ENCODE measurements at places on chromosomes 4 and X.

- no peak for DNase-seq
Observed at GRCh38 chrX:545452-545885, 85.1 kb upstream of the SHOX start.

- DNase-seq = no peak
Observed at GRCh38 chr4:100367451-100367850, 150.4 kb downstream of the EMCN start.

- DNase-seq = no peak
Observed at GRCh38 chr4:47711183-47711582, 126.7 kb downstream of the CORIN start.

DNA sequence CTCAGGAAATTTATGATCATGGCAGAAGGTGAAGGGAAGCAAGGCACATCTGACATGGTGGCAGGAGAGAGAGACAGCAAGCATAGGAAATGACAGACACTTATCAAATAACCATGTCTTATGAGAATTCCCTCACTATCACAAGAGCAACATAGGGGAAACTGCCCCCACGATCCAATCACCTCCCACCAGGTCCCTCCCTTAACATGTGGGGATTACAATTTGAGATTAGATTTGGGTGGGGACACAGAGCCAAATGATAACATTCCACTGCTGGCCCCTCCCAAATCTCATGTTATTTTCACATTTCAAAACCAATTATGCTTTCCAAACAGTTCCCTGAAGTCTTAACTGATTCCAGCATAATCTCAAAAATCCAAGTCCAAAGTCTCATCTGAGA, 8.2 kb upstream of the TMA16 start:
- no peak for DNase-seq

DNA sequence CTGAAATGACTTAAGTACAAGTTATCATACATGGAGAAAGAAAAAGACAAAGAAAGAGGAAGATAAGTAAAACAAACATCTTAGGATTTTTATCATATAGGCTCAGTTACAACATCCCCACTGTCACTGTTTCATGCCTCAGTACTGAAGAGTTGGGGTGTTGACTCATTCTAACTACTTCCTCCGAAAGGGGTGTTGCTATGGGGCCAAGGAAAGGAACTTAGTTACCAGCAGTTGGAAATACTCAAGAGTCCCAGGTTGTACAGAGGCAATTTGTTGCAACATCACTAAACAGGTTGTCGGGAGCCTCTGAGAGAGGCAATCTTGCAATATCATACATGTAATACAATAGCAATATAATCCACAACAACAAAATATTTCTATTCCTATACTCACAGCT, 1264.7 kb downstream of the PCDH7 start:
- no peak for DNase-seq

DNA sequence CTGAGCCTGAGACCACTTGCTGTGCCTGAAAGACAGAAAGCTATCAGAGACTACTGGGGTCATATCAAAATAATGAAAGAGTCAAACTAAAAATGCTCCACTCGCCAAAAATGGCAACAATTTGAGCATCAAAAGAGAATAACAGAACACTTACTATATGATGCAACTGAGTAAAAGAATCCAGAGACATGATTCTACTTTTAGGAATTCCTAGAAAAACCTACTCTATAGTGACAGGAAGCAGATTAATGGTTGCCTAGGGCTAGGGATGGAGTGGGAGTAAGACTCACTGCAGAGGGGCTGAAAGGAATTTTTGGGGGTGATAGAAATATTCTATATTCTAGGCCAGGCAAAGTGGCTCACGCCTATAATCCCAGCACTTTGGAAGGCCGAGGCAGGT, 29.4 kb upstream of the SLAIN2 start:
- DNase-seq = no peak

- no peak for DNase-seq
Observed at GRCh38 chrX:102866981-102867656, 70.0 kb upstream of the RAB40AL start.

DNA sequence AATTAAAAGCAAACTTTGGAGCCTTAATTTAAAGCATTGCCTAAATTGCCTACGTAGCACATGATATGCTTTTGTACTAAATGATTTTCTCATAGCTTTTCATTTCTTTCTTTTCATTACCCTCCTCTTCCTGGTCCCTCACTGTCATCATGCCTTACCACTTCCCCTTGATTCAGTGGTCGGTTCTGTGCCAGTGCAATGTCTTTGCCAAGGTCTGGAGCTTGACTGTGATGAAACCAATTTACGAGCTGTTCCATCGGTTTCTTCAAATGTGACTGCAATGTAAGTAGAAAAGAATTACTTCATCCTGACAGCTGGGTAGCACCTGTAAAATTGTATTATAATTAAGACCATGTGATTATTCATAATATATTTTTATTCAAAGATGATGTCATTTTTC, 72.5 kb downstream of the C4orf46 start:
- no peak for DNase-seq

DNA sequence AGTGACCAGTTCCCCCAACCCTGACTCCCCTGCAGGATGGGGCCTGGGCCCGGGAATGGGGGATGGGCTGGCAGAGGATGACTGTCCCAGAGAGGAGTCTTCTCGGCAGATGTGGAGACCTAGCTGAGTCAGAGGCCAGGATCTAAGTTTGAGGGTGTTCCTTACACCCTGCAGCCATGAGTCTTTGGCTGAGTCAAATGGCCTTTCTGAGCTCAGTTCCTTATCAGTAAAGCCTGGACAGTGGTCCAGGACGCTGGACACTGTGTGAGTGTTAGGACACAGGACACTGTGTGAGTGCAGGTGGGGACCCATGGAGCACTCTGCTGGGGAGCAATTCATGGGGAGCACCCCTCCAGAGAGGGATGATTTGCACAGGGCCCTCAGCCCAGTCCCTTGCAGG, 5.0 kb downstream of the IL9R start:
- no peak for DNase-seq

DNA sequence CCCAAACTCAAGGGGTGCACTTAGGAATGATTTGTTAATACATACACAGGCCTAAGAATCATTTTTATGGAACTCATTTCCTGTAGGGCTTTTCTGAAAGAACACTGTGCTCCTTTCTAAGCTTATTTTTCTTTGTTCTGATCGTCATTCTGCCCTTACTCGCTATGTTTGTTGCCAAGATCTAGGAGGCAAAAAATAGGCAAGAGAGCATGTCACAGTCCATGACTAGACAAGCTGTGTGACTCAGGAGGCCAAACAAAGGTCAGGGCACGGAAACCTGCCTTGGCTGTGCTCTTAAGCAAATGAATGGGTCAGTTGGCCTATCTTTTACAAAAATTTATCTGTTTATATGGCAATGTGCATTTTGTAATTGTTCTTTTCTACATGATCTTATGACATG, 42.5 kb upstream of the C1GALT1C1 start:
- DNase-seq = no peak

- DNase-seq = no peak
Observed at GRCh38 chr4:148240241-148240640, 202.0 kb downstream of the NR3C2 start.

- no peak for DNase-seq
Observed at GRCh38 chrX:153454901-153455550, 9.2 kb upstream of the TREX2 start.

DNA sequence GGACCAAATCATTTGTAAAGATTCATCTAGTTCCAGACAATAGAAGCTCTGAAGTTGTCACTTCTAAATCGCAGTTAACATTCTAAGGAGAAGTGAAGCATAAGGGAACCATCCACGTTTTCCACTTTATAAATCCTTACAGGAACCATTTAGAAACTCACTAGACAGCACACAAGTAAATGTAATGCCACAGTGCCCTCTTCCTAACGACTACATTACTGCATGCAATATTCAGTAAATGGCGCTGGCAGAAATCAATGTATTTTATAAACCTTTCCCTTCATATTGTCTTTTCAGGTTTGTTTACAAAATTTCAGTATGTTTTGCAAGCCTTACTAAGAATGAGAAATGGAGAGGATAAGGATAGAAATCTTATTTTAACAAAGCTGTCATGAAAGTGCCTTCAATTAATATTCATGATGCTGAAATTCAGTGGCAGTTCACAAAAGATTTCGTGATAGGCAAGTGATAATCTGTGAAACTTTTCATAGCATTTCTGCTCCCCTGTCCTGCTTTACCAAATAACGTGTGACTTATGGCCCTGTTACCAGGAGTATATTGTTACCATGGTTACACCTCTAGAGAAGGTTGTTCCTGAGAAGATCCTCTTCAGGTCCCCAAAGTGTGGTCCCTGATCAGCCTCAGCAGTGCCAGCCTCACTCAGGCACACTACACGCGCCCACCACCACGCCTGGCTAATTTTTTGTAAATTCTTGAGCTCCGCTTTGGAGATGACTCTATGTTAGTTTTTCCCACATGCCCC, 54.2 kb downstream of the TMA16 start:
- DNase-seq = no peak
